ENCODE measurements at places on chromosomes 16 and 17.

DNA sequence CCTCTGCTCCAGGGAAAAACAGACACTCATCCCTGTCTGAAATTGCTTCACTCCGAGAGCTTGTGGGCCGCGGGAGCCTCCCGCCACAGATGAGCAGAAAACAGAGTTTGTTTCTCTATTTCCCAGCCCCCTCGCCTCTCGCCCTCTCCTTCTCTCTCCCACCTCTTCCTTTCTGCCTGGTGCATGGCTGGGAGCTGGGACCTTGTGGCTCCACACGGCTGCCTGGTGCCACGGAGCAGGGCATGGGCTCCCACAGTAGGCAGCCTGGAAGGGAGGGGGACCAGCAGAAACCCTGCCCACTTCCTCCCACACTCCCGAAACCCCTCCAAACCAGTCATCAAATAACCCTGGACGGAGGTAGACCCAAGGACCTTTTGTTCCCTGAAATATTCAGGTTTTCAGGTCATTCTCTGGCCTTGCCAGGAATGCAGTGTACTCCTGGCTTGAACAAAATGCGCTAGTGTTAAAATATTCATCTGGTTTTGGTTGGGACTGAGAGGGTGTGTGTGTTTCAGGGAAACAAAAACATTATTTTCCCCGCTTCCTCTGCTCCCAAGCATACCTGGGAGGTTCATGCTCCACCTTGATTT lies 204.9 kb downstream of the C16orf78 start:
- ATAC-seq = no peak

GRCh38 chr16:49733313-49734009 lies 122.5 kb downstream of the ZNF423 start:
- ATAC-seq = no peak

DNA sequence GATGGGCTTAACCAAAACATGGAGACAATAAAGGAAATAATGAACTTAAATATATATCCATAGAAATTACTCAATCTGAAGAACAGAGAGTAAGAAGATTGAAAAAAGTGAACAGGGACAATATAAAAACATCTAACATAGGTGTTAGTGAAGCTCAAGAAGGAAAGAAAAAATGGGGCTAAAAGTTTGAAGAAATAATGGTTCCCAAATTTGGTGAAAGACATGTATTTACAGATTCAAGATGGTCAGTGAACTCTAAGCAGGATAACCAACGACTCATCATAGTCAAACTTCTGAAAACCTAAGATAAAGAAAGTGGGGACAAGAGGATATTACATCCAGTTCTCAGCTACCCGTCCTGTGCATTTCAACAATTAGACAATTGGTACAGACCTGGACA lies 22.6 kb downstream of the SDK2 start:
- no peak for ATAC-seq

GRCh38 chr17:79951361-79952264 lies 84.1 kb downstream of the TBC1D16 start:
- no peak for ATAC-seq

DNA sequence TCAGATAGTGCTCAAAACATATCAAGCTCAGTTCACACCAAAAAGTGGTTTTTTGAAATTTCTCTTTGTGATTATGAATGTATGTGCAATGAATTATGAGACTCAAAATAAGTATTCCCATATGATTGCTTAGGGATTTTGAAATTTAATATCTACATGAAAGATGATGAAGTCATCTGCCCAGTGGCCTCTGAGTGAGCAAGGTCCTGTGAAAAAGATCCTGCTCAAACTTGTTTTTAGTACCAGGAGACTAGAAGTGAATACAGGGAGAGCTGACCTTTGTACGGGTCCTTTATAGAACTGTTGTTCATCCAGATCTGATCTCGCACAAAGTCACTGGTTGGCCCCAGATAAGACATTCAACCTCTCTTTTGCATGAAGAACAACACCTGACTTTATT lies 151.9 kb upstream of the MAF start:
- no peak for ATAC-seq

DNA sequence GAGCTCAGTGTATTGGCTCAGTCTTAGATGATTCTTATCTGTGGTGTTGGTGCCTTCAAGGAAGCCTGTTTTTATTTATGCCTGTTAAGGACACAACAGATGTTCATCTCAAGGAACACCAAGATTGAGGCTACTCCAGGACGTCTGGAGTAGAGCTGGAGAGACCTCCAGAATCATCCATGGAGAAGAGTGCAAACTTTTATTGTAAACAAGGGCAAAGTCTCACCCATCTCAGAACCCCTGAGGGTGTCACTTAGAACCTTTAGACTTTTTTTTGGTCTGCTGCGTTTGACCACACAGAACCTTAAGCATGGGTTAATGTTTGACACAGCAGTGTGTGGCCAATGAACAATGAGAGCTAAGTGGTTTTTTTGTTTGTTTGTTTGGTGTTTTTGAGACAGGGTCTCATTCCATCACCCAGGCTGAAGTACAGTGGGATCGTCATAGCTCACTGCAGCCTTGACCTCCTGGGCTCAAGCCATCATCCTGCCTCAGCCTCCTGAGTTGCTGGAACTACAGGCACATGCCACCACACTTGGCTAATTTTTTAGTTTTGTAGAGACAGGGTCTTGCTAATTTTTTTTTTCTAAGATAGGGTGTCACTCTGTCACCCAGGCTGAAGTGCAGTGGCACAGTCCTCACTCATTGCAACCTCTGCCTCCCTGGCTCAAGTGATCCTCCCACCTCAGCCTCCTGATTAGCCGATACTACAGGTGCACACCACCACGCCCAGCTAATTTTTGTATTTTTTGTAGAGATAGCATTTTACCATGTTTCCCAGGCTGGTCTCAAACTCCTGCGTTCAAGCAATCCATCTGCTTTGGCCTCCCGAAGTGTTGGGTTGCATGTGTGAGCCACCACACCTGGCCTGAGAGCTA lies 16.3 kb downstream of the SLC47A1 start:
- ATAC-seq = no peak

GRCh38 chr16:4495766-4496165 lies 19.6 kb downstream of the HMOX2 start:
- ATAC-seq = no peak
